Omental fat pad (tissue), 4 donors: ENCODE measurements at places on chromosomes 4 and X.

DNA sequence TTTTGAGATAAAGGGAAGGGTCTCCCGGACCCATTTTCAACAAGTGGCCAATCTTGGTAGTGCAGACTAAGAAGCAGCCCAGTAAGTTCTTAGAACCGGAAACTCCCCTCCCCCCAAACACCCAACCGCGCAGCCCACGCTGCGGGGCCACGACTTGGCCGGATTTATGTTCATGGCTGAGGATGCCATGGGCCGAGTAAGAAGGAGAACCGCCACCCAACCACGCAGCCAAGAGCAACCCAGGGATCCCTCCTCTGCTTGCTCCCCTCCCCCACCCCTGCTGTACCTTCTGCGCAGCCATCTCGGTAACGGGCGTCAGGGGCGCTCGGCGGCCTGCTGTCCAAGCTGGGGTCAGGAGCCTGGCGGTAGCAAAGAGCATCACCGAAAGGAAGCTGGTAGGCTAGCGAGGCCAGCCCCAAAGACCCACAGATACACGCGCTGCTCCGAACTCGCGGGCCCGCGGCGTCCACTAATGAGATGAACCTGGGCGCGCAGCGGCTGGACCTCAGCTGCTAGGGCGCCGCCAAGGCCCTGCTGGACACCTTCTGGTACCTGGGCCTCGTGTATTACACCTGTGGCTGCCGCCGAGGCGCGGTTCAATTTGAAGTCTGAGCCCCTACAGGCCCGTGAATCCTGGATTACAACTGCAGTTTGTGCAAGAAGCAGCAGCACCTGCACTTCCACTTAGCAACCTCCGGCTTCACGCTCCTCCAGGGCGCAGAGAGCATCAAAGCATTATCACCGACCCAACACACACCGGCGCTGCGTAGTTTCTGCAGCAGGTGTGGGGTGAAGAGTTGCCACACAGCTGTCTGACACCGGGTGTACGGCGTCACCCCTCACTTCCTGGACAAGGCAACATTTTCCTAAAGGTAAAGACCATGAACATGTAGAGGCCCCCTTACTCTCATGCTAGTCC, 63.4 kb downstream of the NUDT10 start:
- DNase-seq: no peak

DNA sequence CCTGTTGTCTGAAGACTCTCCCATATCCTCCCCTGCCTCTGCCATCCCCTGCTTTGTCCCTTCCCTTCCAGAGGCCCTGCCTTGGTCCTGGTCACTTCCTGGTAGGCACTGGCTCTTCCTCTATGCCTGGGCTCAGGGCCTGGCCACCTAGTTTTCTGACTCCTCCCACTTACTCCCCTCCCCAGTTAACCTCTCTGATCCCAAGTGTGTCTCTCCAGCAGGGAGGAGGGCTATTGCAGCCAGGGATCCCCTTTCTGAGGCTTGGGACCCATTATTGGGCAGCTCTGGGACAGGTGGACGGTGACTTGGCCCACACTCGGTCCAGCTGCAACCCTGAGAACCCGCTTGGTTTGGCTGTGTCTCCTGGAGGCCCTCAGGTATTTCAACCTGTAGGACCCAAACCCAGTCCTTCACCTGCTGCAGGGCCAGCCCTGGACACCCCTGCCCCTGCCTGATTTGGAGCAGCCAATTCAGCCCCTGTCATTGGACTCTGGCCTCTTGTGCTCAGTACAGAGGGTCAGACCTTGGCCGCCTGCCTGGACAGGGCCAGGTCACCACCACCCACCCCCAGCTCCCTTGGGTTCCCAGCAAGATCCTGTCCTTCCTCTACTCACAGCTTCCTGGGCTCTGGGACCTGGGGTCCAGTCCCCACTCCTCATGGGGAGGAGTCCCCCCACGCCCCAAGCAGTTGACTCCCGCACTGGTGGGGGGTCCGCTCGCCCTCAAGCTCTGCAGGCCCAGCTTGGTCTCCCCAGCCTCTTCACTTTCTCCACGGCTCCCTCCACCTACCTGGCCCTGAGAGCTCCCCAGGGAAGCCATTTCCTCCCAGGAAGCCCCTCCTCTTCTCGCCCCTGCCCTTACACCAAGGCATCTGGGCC, 1.1 kb upstream of the SH3BP2 start:
- DNase-seq: no peak

DNA sequence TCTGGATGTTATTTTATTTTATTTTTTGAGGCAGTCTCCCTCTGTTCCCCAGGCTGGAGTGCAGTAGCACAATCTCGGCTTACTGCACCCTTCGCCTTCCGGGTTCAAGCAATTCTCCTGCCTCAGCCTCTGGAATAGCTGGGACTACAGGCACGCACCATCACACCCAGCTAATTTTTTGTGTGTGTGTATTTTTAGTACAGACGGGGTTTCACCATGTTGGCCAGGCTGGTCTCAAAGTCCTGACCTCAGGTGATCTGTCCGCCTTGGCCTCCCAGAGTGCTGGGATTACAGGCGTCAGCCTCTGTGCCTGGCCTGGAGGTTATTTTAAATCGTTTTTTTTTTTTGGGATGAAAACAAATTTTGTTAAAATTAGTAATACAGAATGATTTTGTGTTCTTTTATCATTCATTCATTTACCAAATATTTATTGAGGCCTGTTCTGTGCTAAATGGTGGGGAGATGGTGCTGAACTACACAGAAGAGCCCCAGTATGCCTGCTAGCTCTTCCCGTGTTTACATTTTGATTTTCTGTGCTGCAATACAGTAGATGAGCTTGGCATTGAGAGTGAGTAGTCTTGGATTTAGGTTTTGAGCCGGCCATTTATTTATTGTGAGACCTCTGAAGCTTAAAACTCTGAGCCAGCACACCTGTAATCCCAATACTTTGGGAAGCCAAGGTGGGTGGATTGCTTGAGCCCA, 22.7 kb downstream of the ADD1 start:
- no peak for DNase-seq

DNA sequence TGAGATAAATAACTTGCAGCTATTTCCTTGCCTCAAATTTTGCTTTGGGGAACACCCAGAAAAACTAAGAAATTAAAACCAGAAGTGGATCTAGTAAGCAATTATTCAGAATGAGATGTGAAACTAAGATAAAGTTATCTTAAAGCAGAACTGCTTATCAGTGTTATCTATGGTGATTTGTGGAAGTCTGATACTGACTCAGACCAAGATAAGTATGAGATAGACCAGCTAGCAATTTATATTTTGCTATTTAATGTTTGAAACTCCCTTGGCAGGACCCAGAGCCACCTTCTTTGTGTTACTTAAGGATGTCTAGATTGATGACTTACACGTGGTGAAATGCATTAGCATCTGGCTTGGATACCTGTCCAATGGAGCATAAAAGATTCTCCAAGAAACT, 368.1 kb downstream of the EPHA5 start:
- no peak for DNase-seq

GRCh38 chrX:5915783-5916182, 312.9 kb downstream of the NLGN4X start:
- no peak for DNase-seq

GRCh38 chrX:112081781-112082652, 559 bp downstream of the TRPC5 start:
- DNase-seq: no peak

GRCh38 chrX:39201305-39201990, 400.2 kb downstream of the MID1IP1 start:
- DNase-seq: no peak

DNA sequence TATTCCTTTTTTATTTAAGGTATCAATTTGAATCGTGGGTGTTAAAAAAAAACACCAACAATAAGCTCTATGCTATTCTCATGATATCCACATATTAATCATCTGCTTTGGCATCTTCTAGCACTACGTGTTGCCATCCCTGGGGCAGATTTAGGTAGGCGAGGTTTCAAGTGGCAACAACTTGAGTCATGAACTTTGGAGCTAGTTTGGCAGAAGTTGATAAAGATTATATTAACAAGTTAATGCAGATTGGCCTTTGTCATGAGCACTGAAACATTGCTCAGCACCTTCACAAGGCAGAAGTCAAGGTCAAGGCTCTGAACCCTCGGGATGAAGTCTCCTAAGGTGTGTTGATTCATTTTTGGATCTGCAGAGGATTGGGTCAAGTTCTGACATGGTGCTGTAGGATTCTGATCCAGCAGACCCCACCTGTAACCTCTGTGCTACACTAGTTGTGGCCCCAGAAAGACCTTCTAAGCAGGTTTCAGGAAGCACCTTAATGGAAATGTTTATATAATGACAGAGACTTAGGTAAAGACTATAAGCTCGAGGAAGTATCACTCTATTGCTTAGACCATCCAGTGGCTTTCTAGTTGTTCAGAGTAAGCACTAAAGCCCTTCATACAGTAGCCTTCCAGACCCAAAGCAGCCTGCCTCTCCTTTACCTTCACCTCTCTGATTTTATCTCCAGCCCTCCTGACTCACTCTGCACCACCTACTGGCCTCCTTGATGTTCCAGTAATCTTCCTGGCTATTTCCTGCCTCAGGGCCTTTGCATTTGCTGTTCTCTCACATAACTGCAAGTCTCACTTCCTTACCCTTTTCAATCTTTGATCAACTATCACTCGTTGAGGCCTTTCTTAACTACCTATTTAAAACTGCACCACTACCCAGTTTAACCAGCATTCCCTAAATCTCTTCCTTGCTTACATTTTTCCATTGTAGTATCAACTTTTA, 117.0 kb upstream of the SLC4A4 start:
- DNase-seq: no peak

DNA sequence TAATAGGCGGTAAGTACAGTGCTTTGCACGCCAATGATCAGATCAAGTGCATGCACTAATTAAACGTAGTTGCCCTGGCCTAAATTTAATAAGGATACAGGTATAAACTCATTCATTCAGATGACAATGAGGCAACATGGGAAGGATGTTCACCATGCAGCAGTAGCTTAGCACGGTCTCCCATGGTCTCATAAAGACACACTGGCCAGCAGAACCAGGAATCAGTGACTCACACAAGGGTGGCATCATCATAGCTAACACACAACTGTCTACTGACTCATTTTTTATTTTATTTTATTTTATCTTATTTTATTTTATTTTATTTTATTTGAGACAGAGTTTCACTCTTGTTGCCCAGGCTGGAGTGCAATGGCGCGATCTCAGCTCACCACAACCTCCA, 42.7 kb downstream of the TMEM156 start:
- DNase-seq: no peak

DNA sequence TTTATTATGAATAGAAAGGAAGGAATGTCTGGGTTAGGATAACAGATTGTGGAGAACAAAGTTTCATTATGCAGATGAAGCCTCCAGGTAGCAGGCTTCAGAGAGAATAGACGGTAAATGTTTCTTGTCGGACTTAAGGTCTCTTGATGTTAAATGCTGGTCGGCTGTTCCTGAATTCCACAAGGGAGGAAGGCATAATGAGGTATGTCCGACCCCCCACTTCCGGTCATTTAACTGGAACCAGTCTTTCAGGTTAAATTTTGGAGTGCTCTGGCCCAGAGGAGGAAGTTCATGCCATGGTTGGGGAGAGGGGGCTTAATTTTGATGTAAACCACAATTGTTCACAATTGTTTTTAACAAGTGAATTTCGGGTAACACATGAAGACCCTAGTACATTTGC, 158.1 kb upstream of the VCX3A start:
- DNase-seq: no peak
